ENCODE measurements at places on chromosomes 16 and 17.
A peak's percentile ranks its signal among the peaks of the same experiment; 100 is the strongest.

- DNase-seq, result peak; percentile 29
These were observed 23.5 kb downstream of the XPO6 start for GRCh38 chr16:28188085-28188916.

DNA sequence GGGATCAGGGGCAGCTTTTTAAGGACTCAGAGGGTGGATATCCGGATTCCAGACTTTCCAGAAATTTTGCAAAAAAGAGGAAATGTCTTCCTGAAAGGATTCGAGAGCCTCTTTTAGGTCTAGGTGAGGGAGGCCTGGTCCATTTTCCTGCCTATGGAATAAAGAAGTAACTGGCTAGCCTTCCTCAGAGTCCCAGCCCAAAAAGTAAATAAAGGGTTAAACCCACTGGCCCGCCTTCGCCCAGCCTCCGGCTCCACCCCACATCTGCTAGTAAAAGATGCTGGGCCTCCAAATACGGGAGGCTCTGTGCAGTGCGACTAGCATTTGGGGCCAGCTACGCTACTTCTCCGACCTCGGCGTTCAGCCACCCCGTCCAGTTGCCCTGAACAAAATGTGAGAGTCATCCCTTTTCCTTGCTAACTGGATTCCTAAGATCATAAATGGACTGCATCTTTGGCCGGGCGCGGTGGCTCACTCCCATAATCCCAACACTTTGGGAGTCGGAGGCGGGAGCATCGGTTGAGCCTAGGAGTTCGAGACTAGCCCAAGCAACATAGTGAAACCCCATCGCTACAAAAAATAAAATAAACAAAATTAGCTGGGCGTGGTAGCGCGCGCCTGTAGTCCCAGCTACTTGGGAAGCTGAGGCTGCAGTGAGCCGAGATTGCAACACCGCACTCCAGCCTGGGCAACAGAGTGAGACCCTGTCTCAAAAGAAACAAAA is 824 bp upstream of the MPP2 start:
- peak; percentile 74 for DNase-seq

- DNase-seq, result no peak
These were observed 24.6 kb downstream of the COG7 start for GRCh38 chr16:23428351-23428750.

- peak; percentile 51 for DNase-seq
These were observed 266.4 kb downstream of the MRTFB start for GRCh38 chr16:14337303-14338191.

DNA sequence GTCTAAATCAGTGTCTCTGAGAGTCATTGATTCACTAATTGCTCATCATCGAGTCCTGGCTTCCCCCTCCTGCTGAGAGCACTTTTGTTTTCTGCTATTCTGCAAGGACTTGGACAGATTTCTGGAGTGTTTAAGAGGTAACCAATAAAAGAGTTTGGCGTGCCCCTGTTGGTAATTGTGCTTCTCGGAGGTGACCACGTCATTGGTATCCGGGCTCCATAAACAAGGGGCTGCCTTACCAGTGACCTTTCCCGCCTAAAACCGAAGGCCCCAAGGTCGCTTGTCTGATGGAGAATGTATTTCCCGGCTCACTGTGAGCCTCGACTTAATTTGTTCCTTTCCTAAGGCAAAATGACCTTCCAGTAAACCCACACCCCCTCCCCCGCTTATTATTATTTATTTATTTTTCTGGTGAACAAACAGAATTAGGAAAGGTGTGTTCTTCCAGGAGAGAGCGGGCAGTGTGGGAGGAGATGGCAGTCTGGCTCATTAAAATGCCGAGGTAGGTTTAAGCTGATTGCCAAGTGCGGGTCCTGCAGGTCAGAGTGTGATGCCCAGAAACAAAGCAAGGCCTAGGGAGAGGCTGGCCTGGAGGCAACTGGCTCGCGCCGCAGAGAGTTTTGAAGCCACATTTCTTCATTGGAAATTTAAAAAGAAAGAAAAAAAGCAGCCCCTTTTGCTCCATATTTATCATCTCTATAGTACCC is 30.2 kb downstream of the MSI2 start:
- no peak for DNase-seq

GRCh38 chr17:5418858-5419355 is 555 bp downstream of the NUP88 start:
- no peak for DNase-seq

DNA sequence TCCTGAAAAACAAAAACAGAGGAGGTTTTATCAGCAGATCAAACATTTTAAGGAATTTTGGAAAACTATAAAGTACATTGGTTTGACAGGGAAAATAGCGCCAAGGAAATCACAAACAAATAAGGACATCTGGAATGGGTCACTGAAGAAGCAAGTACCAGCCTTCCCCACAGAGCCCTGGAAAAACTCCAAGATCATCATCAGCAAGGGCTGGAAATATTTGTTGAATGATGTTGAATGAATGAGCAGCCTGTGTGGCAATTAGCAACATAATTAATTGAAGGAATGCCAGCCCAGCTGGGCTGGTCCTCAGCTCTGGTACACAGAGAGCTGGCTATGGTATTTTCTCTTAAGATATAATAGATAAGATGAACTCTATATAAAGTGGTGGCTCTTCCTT is 290.4 kb downstream of the HS3ST3A1 start:
- DNase-seq, result peak; percentile 94

GRCh38 chr16:25064937-25065336 is 46.6 kb upstream of the LCMT1 start:
- DNase-seq, result no peak

DNA sequence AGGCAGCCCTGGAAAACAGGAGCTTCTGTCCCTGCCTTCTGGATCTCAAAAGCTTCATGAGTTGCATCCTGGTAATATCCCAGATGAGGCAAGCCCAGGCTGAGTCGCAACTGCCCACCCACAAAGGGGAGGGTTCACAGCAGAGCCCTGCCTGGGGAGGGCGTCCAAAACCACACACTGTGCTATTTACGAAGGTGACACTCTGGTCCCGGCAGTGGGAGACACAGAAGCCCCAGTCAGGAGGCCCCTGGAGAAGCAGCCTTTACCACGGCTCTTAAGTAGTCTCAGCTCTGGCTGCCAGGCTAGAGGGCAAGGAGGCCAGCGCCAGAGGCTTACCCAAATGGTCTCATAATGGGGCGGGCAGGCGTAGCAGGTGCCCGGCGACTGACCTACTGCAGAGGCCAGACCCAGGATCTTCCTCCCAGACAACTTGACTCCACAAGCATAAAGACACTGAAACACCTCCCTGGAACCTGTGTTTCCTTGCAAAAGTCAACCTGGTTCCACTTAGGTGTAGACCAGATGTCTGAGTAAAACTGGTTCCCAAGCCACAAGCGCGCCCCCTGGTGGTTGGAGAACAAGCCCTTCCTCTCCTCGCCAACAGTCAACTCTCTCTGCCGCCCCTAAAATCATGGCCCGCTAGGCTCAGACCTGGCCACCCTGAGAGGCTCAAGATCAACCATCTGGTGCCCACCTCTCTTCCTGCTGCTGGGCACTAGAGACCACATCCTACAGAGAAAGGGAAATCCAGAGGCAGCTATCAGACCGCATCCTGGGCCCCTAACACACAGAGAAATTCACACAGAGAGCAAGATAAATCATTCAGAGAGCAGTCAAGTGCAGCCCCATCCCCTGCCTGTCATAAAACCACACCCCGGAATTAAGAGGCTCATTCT is 5.2 kb downstream of the AXIN2 start:
- peak; percentile 73 for DNase-seq

DNA sequence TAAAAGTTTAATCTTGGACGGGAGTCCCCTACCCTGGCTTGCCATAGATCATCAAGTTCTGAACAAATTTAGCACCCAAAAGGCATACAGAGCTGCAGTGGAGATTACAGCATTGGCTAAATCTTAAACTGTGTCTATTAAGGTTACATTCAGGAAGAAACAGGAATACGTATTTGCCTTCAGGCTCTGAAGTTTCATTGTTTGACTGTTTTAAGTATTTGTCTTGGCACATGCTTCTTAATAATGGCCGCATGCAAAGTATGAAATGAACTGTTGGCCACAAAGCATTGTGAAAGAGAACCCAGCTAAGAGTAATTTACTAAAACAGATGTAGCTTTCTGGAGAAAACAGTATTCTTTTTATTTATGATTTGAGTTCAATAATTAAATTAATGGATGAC is 63.9 kb upstream of the CNEP1R1 start:
- peak; percentile 70 for DNase-seq

DNA sequence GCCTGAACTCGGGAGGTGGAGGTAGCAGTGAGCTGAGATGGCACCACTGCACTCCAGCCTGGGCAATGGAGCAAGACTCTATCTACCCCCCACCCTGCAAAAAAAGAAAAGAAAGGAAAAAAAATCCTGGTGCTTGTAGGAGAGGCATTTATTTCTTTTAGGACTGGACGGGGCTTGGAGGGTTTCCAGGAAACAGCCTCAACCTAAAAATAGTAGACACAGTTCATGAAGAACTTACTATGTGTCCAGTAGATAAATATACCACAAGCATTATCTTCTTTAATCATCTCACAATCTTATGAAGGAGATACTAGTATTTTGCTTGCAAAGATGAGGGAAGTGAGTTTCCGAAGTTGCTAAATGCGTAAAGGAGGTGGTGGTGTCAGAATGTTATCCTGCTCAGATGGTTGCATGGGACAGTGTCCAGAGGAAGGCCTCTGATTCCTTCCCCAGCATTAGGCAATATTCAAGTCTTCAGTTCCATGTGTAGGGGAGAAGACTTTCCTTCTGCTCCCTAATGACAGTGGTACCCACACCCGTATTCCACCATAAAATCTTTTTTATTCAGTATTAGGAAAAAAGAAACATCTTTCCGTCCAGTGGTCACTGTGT is 263.2 kb downstream of the WWOX start:
- no peak for DNase-seq

GRCh38 chr16:53855056-53855455 is 151.1 kb downstream of the FTO start:
- DNase-seq, result no peak

DNA sequence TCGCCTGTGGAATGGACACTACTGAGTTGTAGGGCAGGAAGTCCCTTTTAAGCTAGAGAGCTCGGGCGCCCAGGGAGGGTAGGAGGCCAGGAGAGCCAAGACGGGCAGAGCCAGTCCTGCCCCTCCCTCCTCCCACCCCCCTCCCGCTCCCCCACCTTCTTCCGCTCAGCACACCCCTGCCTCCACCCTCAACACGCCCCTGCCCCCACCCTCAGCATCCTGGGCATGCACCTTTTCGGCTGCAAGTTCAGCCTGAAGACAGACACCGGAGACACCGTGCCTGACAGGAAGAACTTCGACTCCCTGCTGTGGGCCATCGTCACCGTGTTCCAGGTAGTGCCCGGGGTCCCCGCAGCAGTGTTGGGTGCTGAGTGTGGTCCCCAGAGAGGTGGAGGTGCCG is 18.3 kb downstream of the TPSG1 start:
- DNase-seq, result no peak

All from AG10803 (cell line).